ENCODE measurements at places on chromosomes 5 and 9.

DNA sequence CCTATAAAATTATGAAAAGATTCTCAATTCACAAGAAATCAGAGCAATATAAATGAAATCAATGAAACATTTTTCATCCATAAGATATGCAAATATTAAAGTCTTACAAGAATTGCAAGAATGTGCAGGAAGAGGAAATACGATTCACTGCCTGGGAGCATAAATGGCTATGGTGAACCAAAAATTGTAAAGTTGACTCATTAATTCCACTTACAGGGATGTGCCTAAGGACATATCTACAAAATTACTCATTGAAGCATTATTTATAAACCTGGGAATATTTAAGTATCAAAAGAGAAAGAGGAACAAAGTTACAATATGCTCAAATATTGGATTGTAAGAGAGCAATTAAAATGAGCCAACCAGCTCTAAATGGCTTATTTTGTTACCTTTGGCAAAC lies 6.9 kb upstream of the NIPSNAP3A start:
- no peak for DNase-seq

- no peak for DNase-seq
These were observed 313.3 kb downstream of the PIK3R1 start for GRCh38 chr5:68528821-68529273.

DNA sequence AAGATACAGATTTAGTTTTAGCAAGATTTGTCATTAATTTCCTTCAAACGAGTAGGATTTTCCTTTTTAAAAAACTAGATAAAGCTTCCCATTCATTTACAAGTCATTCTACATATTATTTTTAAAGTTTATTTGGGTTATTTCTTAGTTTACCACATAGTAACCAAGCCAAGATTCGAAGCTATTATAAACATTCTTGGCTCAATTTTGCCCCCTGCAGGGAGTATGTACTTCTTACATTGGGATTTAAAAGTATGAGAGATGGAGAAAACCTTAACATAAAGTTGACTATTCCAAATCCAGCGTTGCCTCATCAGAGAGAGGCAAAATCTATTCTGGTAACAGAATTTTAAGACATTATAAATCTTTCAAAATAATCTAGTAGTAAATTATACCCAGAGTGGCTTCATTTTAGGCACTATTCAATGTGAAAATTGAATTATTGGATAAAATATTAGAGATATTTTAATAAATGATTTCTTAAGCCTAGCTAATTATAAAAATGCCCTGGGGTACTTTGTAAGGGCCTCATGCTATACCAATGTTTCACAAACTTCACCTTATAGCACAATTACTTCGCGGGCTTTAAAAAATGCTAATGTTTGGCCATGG lies 39.1 kb downstream of the FBN2 start:
- DNase-seq = no peak

DNA sequence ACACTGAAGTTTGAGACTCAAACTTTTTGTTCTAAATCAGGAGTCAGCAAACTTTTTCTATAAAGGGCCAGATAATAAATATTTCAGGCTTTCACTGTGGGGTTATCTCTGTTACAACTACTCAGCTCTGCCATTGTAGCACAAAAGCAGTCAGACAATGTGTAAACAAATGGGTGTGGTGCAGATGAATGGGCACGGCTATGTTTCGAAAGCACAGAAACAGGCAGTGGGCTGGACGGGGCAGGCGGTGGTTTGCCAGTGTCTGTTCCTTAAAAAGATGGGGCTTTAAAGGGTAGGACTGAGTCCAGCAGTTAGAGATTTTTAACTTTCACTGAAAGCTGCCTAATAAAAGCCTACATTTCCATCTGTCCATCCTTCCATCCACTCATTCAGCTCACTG lies 48.9 kb downstream of the PFDN1 start:
- no peak for DNase-seq

DNA sequence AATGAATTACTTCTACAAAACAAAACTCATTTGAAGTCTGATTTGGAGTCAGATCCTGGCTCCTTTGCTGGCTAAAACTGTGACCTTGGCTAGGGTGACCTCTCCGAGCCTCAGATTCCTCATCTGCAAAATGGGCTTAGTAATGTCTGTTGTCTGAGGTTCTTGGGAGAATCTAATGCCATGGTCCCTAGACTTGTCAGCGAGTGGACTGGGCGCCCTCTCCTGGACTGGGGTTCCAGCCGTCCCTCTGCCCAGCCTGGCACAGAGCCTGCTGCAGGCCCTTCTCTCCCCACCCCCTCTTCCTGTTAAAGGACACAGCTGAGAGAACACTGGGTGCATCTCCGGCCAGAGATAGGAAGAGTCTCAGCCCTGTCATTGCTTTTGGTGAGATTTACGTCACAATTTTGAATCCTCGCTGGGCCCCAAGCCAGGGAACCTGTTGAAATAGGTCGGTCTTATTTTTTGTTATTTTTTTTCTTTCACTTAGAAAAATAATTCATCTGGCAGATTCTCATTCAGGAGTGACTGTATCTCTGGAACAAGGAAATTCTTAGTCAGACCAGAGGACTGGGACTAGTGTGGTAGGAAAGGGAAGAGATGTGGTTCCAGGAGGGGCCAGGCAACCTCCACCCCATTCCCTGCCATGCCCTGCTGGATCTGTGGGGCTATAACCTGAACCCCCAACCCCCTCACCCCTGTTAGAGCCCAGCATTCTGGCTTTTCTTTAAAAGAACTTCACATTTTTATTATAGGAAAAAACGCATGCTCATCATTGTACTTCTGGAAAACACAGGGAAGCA lies 48.2 kb upstream of the RPL26L1 start:
- DNase-seq = no peak

DNA sequence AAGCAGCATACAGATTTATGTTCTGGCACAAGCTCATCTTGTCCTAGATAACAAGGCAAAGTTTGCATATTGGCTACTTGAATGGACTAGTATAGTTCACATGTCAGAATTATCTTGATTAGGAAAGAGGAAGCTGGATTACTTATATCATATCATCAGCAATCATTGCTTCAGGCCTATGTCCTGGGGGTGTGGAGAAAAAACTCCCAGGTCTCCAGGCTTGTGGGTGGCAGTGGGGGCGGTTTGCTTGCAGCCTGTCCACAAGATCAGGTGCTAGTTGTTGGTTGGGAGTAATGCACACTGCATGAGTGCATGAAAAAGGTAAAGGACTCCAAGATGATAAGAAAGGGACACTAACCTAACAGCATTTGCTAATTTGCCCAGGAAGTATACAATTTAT lies 326.4 kb upstream of the PDE4D start:
- DNase-seq = no peak

DNA sequence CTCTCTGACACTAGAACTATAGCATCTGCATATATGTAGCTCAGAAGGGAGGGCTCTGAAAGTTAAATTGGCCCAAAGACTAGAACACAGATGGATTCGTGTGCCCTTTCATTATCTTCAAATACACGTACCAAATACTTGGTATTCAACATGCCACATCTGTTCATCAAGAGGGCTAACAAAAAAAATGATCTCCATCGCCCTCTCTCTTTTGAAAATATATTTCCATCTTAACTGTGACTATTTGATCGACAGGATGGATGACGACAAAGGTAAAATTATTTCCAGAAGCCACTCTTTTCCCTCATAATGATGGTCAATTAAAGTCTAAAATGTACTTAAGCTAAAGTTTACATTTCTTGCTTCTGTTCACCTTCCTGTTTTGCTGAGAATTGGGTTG lies 77.0 kb downstream of the SEMA6A start:
- DNase-seq = no peak

DNA sequence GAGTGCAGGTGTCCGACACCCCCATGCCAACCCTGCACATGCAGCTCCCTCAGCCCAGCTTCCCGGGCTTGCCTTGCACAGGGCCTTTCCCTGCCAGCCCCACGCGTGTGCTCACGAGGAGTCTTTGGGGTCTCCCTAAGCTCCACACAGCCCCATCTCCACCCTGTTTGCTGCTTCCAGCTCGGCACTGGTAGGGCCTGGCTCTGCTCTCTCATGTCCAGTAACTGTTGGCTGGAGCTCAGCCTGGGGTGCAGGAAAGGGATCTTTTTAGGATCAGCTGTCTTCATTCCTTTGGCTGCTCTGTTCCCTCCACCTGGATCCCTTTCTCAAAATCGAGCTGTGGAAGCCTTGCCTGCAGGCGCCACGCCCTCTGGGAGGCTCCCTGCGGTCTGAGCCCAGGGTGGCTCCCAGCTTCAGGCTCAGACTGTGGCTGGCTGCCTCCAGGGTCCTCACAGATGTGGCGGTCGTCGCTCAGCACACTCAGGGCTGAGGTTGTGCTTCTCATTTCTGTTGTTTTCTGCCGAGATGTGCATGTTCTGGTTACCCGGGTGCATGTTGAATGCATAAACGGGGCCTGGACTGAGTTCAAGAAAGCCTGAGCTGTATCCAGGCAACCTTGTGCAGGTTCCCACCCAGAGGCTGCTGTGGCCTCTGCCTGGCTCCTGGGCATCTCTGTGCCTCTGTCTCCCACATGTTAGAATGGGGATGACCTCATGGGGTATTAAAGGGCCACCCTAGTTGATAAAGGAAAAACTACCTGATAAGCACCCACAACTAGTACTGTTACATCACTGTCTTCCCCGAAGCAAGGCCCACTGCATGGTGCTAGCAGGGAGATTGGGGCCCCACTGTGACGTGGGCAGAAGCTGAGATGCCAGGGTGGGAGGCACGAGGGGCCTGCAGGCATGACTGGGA lies 4.3 kb downstream of the CACNA1B start:
- no peak for DNase-seq
